CD4-positive, alpha-beta T cell (primary cell): ENCODE measurements at places on chromosomes 11 and 22. TPM values are rescaled to one million over a fixed set of nuclear protein-coding genes. Genes with fewer than 3 reads are reported as not detected.

DNA sequence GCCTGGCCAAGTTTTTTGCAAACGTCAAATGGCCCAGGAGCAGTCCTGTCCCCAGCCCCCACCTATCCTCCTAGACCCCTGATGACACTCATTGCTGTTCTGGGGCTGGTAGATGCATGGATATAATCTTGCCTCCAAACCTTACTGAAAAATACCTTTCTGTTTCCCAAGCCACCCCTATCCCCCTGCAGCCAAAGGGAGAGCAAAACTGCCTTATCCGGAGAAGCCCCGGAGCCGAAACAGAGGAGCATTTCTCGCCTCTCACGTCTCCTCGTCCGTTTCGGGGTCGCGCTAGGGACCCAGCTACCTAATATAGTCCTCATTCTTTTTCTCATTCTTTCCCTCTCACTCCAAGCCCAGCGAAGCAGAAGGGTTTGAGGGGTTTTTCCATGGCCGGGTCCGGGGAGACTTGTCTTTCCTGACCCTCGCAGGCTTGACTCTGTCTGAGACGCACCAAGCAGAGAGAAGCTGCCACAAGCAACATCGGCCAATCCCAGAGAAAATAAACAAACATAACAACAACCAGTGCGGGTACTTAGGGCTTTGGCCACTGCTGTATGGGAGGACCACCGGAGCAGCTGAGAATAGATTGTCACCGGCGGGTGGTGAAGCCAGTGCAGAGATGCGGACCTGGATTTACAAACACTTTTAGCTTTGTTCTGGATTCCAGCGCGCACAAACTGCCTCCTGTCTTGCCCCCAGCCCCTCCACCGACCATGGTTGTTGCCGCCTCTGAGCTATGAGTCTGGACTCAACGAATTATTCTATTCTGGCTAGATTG is 1.6 kb downstream of the BSX start:
- DNase-seq, result no peak

The NCF4 gene
- total RNA-seq, result 8.0 TPM

- no peak for DNase-seq
Observed at GRCh38 chr11:126336671-126337101, 18.8 kb upstream of the ST3GAL4 start.

GRCh38 chr11:12817681-12818332 is 143.6 kb downstream of the TEAD1 start:
- no peak for DNase-seq

DNA sequence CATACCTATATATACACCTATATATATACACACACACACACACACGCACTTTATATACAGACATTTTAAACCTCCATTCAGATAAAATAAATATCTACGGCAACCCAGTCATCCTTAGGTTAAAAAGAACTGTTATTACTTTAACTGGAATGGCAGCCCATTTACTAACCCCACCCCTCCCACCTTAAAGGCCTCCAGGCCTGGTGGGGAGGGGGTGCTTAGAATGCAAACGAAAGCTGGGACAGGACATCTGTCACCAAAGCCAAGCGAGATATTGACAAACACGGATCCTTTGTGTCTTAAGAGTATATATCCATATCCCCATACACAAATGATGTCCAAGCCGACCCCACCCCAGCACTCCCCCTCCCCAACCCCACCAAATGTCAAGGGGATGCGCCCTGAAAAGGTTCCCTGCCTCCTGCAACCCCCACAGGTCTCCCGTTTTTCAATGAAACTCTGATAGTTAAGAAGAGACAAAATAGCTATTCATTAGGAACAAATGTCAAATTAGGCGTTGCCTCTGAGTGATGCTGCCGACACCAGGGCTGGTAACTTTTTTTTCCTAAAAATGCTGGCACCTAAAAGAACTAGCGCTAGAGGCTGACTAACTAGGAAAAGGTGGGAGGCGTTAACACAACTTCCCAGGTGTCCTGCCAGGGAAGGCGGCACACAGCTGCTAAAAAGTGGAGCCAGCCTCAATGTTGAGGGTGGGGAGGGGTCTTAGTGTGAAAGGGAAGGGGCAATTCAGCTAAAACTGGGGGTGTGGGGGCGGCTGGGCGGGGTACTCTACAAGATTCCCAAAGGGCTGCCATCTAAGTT is 5.6 kb downstream of the MN1 start:
- DNase-seq, result no peak

- DNase-seq, result no peak
Observed at GRCh38 chr11:38818720-38819119, 2220.7 kb upstream of the RAG2 start.

The NDUFA6 gene
- total RNA-seq, result 52.8 TPM

DNA sequence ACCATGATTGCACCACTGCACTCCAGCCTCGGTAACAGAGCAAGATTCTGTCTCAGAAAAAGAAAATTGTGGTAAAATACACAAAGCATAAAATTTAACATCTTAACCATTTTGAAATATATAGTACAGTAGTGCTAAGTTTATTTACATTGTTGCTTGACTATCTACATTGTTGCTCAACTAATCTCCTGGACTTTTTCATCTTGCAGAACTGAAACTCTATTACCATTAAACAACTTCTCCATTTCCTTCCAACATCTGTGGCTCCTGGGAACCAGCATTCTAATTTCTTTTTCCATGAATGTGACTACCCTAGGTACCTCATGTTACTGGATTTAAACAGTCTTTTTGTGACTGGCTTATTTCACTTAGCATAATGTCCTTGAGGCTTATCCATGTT is 13.5 kb upstream of the VWA5A start:
- no peak for DNase-seq

The PKDREJ gene
- not detected for total RNA-seq

DNA sequence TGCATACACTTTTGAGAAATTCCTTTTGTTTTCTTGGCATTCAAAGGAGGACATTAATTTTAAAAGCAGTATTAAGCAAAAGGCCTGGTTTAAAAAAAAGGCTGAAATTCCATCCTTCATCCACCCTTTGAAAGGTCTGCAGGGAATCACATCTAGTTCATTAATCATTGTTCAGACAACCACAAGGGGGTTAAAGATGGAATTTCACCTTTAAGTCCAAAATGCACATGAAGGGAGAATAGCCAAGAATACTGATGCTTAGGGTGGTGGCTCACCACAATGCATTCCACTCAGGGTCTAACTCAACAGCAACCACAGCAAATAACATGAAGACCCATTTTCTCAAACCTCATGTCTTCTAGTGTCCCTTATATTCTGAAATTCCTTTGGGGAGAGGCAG is 256.9 kb downstream of the CADM1 start:
- DNase-seq, result no peak
